ENCODE measurements at places on chromosomes 5 and 9.

GRCh38 chr5:92409134-92409533 is 1026.0 kb upstream of the ARRDC3 start:
- no peak for DNase-seq

GRCh38 chr5:62465985-62466925 is 53.7 kb downstream of the IPO11 start:
- no peak for DNase-seq

- no peak for DNase-seq
Measured at GRCh38 chr9:14179449-14179848, 134.5 kb downstream of the NFIB start.

DNA sequence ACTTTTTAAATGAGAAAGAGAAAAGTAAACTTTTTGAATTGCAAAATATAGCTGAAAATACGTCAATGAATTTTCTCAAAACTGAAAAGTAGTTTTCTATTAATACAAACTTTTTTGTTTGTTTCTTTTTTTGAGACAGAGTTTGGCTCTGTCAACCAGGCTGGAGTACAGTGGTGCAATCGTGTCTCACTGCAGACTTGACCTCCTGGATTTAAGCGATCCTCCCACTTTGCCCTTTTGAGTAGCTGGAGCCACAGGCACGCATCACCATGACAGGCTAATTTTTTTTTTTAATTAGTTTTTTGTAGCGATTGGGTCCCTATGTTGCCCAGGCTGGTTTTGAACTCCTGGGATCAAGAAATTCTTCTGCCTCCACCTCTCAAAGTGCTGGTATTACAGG is 610.4 kb downstream of the ELAVL2 start:
- DNase-seq: no peak

GRCh38 chr5:177231479-177232250 is 71.9 kb downstream of the RAB24 start:
- no peak for DNase-seq

DNA sequence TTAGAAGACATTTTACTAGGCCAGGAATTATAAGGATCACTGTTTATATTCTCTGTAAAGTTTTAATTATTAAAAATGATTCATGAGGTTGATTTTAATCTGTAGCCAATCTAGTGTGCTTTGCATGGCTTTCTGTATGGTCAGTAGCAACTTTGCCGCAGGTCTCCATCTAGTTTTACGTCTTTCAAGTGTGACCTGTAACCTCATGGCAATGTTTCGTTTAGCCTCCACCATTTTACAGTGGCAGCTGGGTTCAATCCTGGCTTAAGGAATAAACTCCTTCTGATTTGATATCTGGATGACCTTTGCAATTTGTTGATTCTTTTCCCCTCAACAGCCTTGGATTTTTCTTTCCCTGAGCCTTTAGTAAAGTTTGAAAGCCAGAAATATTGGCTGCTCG is 434.5 kb upstream of the CDH9 start:
- no peak for DNase-seq

DNA sequence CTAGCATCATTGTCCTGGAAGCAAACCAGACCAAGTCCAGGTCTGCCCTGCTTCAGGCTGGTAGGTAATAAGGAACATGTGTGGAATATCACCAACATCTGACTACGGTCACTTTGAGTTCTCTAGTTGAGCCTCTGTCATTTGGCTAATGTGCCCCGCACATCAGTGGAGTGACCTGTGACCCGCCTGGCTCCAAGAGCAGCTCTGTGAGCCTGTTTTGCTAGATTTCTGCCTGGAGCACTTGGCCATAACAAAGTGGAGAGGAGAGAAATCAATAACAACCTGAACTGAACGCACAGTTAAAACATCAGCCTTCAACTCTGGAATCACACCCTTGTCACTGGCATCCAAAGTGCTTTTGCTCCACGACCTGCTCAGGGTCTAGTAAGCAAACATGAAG is 115.7 kb downstream of the PPP2R2B start:
- no peak for DNase-seq

GRCh38 chr9:134607971-134608370 is 33.6 kb upstream of the COL5A1 start:
- no peak for DNase-seq

Data from esophagus squamous epithelium (tissue), 5 donors.